Fibroblast of skin of right biceps (primary cell): ENCODE measurements at places on chromosomes 11 and 22.

GRCh38 chr11:86688398-86689179 is 16.2 kb upstream of the ME3 start:
- DNase-seq: peak; percentile 89

GRCh38 chr22:50341977-50342650 is 1.0 kb upstream of the PPP6R2 start:
- DNase-seq: peak; percentile 81

DNA sequence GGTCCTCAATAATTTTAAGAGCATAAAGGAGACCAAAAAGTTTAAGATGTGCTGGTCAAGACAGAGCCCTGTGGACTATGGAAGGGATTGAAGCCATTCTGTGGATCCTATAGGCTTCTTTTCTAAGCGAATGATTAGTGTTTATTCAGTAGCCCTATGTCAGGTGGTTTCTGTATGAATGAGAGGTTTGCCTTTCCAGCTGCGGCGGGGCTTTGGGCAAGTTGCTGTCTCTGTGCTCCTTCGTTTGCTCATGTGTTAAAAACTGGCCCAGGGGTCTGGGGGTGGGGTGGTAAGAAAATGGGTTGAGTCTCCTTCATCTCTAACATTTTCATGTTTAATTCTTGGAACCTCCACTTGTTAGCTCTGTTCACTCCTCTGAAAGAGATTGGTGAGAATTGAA is 105.3 kb downstream of the PTPRJ start:
- DNase-seq: no peak

- DNase-seq: peak; percentile 95
Measured at GRCh38 chr22:35977136-35977535, 51.5 kb downstream of the RBFOX2 start.

DNA sequence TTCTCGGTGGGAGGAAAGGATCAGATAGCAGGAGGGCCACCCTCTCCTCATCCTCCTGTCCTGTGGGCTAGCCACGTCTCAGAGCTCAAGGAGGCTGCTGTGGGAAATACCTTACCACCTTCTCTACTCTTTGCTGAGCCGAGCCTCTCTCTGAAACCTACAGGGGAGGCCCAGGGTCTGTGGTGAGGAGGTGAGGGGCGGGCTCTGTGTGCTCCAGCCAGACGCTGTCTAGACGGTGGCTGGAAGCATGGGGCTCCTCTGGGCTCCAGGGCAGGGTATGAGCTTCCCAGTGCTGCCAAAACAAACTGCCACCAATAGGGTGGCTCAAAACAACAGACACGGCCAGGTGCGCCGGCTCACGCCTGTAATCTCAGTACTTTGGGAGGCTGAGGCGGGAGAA is 5.5 kb upstream of the TMPRSS6 start:
- no peak for DNase-seq

- DNase-seq: no peak
Measured at GRCh38 chr22:30847583-30847982, 121.0 kb downstream of the MORC2 start.

GRCh38 chr11:19715373-19715772 is 2.7 kb downstream of the NAV2 start:
- peak; percentile 79 for DNase-seq

GRCh38 chr11:14418801-14419417 is 59.9 kb upstream of the RRAS2 start:
- peak; percentile 40 for DNase-seq

- peak; percentile 78 for DNase-seq
Measured at GRCh38 chr22:20130731-20131596, 640 bp upstream of the ZDHHC8 start.
